Activated CD8-positive, alpha-beta T cell treated with anti-CD3 and anti-CD28 coated beads, Interleukin-2, amount 10 ng/mL, durations not matched to agents 7 days and 5 days (primary cell): ENCODE measurements at places on chromosomes 7 and 10. TPM values are rescaled to one million over a fixed set of nuclear protein-coding genes. Genes with fewer than 3 reads are reported as not detected.

- no peak for DNase-seq
These were observed 357.7 kb downstream of the FGFR2 start for GRCh38 chr10:121240556-121240955.

- DNase-seq = no peak
These were observed 13.2 kb upstream of the GET4 start for GRCh38 chr7:863106-863505.

- no peak for DNase-seq
These were observed 86.3 kb downstream of the FGFR2 start for GRCh38 chr10:121511943-121512342.

- no peak for DNase-seq
These were observed 362.4 kb downstream of the LRMDA start for GRCh38 chr10:75793848-75794247.

PVRIG gene
- 64.8 TPM for total RNA-seq
